ENCODE measurements at places on chromosomes 1 and 21. TPM values are rescaled to one million over a fixed set of nuclear protein-coding genes. Genes with fewer than 3 reads are reported as not detected.
A peak's percentile ranks its signal among the peaks of the same experiment; 100 is the strongest.

- no peak for DNase-seq
Measured at GRCh38 chr1:163066686-163067085, 2.5 kb upstream of the RGS4 start.

DNA sequence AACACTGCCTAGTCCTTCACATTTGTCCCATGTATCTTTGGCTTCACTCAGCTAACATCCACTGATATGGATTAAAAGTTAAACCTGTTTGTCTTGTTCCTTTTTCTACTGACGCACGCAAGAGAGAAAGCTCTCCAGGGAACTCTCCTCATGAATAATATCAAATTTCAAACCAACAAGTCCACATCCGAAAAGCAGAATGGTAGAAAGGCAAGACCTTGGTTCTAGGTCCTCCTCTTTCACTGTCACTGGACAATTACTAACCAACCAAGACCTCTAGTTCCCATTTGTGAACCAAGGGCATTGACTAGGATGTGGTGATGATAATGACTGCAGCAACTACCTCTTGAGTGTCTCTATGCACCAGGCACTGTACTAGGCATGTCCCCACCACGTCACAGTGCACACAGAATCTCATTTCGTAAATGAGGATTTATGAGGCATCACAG is 8.4 kb downstream of the PLPP3 start:
- DNase-seq = no peak

DNA sequence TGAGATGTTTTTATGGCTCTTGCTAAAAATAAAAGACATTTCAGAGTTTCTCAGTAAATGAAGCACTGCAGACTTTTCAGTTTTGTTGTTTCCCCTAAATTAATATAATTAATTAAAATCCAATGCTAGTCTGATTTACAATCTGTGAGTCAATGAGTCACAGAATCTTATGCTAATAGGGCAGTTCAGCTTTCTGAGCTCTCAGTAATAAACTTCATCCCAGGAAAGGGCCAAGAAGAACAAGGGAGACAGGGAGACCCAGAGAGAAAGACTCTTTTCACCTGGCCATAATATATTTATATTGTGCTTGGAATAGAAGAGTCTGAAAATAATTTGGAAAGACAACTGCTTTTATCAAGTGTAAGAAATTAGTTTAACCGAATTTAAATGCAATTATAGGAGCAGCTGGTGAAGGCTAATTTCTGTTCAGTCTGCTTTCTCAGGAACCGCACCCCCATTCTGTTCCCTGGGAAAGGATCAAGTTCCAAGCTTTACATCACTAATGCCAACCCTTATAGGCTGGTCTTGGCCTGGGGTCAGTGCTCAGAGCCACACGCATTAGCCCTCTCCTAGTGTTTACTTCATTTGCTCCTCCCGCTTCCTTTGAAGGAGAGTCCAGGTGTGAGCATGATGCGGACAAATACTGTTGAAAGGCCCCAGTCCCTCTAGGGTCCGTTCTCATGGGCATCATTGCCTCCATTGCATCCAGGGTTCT is 145.6 kb downstream of the ZBTB18 start:
- DNase-seq = no peak

- no peak for DNase-seq
Measured at GRCh38 chr1:29455781-29456180, 219.5 kb downstream of the PTPRU start.

GRCh38 chr1:53769780-53770179 is 30.8 kb upstream of the GLIS1 start:
- no peak for DNase-seq

DNA sequence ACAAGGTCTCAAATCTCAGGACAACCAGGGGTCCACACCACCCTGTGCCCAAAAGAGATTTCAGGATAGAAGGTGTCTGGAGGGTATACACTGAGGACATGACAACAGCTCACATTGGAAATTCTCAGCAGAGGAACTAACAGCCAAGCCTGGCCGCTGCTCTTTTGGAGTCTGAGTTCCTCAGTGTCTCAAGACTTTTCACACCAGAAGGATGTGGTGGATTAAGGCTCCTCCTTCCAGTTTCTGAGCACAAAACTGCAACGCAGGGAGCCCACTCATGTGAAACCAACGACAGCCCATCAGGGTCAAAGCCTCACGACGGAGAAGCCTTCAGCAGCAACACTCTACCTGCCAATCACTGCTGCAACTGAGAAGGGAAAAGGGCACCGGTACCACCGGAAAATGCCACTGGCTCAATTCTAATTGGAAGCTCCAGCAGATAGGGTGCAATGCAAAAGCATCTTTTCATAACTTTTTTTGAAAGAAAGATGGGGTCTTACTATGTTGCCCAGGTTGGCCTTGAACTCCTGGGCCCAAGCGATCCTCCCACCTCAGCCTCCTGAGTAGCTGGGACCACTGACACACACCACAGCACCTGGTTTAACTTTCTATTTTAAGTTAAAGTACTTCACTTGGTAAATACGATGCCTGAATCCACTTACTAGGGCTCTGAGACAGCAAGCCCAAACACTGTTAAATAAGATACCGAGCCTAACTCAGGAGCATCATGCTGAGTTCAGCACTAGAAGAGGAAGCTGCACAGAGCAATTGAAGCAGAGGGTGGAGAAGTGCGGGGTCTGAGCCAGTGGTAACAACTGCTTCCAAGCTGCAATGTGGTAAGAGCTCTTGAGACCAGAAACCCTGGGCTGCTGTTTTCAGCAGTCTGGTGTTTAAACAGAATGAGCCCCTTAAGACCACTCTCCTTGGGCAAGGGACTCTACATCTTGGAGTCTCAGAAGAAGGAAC is 7.8 kb downstream of the CAPZB start:
- peak; percentile 74 for DNase-seq

DNA sequence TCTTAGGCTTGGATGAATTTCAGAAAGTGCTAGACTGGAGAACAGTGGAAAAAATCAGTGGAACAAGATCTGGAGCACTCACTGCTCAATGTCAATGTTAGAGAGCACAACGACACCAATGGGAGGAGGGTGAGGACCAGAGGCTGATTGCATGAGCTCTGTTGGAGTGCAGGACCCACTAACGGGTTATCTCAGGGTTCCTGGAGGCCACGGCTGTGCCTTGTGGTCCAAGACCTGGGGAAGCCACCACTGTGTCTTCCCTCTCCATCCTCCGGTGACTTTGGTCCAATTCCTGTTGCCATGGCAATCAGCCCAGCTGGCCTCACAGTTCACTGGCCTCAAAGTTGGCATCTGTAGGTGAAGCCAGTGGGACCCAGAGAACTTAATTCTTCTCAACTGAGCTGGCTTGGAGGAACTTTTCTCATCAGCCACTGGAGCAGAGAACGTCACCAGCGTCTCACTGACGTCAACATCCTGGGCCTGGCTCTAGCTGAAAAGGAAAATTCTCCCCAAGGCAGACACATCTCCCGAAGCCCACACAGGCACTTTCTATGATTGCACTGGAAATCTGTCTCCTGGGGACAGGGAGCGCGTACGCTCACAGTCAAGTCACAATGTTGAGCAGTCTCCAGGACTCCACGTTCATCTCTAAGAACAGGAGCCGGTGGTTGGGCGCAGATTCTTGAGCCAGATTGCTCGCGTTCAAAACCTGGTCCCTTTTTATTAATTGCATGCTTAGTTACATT is 21.9 kb upstream of the GPR157 start:
- no peak for DNase-seq

GRCh38 chr21:36762642-36763041 is 63.7 kb downstream of the SIM2 start:
- no peak for DNase-seq

- DNase-seq = no peak
Measured at GRCh38 chr1:186892936-186893335, 64.2 kb downstream of the PLA2G4A start.

DNA sequence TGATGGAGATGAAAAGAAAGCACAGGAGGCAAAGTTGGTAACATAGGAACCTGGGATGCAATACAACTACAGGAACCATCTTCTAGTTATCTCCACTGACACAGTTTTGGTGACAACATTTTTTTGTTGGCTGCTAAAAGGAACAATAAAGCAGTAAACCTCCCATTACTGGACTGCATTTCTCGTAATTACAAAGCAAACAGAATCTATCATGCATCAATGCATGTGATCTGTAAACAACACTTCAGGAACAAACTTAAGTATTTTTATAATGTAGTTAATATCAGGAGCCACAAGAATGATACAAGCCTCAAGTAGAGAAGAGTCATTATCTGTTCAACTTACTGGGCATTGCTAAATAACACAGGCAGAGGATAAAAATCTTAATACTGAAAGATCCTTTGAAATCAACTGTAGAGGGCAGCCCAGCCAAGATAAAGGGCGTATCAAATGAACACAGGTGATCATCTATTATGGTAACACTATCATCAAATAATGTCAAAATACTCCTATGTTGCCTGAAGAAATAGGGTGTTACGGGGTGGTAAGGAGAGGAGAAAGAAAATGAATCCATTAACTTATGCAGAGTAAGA is 193.3 kb downstream of the EIF4G3 start:
- DNase-seq = no peak

DNA sequence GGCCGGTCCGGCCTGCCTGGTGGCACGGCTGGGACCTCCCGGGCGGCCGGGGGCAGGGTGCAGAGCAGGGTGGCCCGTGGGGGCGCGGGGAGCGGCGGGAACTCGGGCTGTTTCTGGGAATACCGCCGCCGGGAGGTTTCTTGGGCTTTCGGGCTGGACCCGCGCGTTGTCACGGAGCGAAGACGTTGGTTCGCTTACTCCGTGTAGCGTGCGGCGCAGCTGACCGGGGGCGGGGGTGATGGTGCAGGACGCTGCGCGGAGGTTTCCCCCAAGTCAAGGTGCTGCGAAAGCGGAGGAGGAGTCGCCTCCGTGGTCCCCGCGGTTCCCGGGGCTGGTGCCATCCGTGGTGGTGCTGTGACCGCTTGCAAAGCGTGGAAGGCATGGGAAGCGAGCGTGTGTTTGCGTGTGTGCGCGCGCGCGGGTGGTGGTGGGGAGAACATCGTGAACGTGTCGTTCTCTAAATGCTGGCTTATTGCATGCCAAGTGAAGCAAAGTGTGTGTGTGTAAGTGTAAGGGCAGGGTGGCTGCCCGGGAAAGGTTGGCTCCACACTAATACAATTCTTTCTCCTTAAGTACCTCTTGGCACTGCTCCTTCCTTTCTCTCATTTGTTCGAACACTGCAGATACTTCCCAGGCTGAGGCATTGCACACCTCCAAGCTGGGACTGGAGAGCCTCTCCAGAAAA is 1.1 kb downstream of the RYR2 start:
- DNase-seq = no peak

DNA sequence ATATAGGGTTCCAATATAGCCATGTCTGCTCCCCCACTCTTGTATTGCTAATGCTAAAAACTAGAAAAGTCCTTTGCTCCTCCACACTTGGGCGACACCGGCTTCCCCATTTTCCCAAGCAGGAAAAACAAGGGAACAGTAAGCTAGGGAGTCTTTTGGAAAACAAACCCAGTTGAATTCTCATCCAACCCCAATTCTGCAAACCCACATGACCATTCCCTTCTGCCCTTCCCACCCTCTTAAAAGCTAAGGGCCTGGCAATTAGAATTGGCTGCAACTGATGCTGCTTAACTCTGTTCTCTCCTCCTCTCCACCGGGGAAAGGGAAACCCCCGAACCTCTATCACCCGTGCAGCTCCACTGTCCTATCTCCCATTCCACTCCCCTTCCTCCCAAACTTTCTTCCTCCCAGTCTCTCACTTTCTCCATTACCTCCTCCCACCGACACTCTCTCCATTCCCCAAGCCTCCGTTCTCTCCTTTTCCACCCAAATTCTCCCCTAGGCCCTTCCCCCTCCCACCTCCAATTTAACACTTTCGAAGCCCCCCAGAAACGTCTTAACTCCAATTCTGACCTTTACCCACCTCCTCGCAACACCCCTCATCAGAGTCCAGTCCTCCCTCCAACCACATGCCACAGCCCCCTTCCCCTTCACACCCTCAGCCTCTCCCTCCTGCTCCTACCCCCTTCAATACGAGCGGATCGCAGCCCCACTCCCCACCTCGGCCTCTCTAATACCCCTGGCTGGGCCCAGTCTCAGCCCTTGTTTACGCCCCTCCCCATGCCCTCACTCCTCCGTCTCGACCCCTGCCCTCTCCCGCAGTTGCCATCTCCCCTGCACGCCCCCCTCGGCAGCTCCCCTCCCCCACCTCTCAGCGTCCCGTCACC is 701 bp downstream of the DEDD start:
- no peak for DNase-seq

DNA sequence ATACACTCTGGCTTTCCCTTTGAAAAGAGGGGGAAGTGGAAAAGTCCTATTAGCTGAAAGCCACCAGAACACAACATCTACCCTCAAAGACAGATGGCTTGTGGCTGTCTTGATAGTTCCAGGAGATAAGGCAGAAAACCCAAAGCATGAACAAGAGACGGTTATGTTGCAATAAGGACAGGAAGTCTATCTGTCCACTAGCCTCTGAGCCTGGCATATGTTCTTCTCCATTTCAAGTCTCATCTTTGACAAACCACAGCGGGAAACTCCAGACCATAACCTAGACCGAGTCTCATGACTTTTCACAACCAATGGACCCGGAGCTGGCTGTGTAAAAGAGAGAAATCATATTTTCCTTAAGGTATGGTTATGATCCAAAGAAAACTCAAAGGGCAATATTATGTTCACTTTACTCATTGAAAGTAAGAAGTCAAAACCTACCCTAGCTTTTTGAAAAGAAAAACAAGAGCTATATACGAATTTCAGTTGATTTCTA is 33.8 kb downstream of the DUSP10 start:
- peak; percentile 78 for DNase-seq

- no peak for DNase-seq
Measured at GRCh38 chr1:204829133-204829825, 41.4 kb upstream of the NFASC start.

DNA sequence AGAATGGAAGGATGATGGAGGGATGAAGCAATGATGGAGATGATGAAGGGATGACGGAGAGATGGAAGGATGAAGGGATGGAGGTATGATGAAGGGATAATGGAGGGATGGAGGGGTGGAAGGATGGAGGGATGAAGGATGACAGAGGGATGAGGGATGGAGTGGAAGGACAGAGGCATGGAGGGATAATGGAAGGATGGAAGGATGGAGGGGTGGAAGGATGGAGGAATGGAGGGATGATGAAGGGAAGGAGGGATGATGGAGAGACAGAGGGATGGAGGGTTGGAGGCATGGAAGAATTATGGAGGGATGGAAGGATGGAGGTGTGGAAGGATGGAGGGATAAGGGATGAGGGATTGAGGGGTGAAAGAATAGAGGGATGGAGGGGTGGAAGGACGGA is 62.8 kb downstream of the KCNAB2 start:
- no peak for DNase-seq

GRCh38 chr1:8343464-8344001 is 25.6 kb downstream of the SLC45A1 start:
- DNase-seq = no peak

TMEM52 gene
- polyA plus RNA-seq = 0.24 TPM

RPTN gene
- polyA plus RNA-seq = not detected

PRELP gene
- polyA plus RNA-seq = not detected

SLFNL1 gene
- polyA plus RNA-seq = 0.98 TPM

NPL gene
- 9.1 TPM for polyA plus RNA-seq

FLG2 gene
- polyA plus RNA-seq = not detected

HPDL gene
- polyA plus RNA-seq = 57.9 TPM

C1orf21 gene
- 0.19 TPM for polyA plus RNA-seq

All from GM12878 (cell line).